ENCODE measurements at places on chromosomes 5 and 9.

DNA sequence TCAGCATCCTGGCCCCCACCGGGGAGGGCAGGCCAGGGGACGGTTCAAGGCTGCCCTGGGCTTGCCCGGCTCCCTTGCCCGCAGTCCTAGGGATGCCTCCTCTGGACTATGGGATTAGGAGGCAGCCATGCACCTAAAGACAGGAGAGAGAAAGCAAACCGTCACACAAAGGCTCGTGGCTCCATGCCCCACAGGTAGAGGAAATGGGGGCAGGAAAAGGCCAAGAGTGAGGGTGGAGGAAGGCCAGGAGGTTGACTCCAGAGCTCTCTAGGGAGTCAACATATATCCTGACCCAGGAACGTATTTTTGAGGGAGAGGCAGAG, 9.7 kb downstream of the MGAT1 start:
- no peak for DNase-seq

DNA sequence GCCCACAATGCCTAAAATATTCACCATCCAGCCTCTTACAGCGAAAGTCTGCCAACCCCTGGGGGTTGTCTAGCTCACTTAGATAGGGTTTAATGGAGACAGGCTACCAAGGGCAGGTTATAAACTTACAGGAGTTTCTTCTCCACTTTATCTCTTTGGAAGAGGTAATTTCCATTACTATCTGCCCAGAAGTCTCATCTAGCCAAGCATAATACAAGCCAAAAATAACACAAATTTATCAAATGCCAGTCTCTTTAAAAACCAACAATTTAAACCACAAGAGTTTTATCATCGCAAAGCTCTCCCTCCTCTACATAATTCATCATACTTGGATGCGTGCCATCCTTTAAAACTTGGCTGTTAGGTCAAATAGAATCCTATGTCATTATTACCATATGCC, 6.2 kb downstream of the RBM22 start:
- DNase-seq: no peak

GRCh38 chr5:80961376-80962281, 1.5 kb downstream of the RASGRF2 start:
- DNase-seq: no peak

DNA sequence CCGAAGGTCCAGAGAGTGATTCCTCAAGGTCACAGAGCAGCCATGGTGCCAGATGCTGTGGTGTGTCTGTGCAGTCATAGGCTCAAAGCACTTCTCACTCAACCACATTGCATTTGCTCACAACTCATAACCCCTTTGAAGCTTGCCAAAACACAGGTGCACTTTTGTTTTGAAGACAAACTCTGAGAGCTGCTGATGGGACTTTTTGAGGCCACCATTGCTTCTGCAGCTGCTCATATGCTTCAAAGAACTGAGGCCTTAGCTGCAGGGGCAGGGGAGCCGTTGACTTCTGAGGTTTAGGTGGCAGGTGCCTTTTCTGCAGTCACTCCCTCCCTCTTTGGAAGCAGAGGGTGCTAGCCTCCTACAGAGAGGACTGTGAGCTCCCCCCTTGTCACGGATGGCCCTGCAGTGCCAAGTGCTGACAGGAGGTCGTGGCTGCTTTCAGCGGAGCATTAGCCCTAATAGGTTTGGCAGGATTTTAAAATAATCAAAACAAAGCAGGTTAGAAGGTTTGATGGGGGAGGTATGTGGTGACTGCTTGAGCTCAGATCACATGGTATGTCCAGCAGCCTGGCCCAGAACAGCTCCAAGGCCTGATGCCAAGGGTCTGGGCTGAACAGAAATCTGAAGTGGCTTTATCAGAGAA, 232.1 kb downstream of the MAN2A1 start:
- DNase-seq: no peak

- no peak for DNase-seq
Observed at GRCh38 chr9:135039916-135040645, 47.4 kb upstream of the OLFM1 start.

DNA sequence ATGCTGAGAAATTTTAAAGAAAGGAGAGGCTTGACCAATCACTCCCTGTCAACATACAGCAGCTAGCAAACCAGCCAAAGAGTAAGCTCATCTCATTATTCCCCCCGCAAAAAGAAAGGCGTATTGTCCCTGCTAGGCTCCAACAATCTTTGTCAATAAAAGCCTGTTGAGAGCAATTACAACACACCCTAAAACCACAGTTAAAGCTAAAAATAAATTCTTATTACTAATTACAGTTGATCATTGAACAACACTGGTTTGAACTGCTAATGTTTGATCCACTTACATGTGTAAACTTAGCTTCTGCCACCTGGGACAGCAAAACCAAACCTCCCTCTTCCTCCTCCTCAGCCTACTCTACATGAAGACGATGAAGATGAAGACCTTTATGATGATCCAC, 151.2 kb downstream of the TSSK1B start:
- no peak for DNase-seq

GRCh38 chr5:66896171-66896570, 300.0 kb downstream of the MAST4 start:
- DNase-seq: no peak

- no peak for DNase-seq
Observed at GRCh38 chr9:75039009-75039408, 10.9 kb upstream of the CARNMT1 start.

GRCh38 chr9:87280421-87280820, 217.2 kb upstream of the DAPK1 start:
- DNase-seq: no peak

DNA sequence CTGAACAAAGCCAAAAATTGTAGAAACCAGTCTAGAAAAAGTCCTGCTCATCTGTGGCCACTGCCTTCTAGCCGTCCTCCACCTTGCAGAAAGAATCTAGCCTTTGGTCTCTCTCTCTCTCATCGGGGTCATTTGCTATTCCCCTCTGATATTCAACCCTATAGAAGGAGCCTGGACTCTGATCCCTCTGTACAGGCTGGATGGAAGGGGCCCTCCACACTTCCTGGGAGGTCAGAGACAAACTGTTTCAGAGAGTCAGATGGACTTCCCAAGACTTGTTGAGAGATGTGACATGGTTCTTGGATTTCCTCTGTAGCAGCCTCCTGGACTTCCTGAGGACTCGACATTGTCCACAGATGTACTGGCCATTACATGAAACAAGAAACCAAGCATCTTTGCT, 85.0 kb upstream of the RUSC2 start:
- DNase-seq: no peak

DNA sequence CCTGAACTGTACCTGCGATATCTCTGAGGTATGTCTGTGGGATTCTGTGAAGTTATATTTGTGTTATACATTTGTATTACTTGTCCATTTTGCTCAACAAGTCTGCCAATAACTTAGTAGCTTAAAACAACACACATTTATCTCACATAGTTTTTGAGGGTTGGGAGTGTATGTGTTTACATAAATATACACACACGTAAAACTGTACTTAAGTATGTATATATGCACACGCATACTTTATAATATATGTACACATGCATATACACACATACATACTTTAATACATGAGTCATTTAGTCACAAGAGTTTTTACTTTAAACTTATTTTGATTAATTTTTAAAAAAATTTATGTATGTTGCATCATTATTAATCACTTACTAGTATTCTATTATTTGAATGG, 205.9 kb upstream of the EDIL3 start:
- no peak for DNase-seq

GRCh38 chr5:113114559-113114958, 138.0 kb downstream of the DCP2 start:
- DNase-seq: no peak

DNA sequence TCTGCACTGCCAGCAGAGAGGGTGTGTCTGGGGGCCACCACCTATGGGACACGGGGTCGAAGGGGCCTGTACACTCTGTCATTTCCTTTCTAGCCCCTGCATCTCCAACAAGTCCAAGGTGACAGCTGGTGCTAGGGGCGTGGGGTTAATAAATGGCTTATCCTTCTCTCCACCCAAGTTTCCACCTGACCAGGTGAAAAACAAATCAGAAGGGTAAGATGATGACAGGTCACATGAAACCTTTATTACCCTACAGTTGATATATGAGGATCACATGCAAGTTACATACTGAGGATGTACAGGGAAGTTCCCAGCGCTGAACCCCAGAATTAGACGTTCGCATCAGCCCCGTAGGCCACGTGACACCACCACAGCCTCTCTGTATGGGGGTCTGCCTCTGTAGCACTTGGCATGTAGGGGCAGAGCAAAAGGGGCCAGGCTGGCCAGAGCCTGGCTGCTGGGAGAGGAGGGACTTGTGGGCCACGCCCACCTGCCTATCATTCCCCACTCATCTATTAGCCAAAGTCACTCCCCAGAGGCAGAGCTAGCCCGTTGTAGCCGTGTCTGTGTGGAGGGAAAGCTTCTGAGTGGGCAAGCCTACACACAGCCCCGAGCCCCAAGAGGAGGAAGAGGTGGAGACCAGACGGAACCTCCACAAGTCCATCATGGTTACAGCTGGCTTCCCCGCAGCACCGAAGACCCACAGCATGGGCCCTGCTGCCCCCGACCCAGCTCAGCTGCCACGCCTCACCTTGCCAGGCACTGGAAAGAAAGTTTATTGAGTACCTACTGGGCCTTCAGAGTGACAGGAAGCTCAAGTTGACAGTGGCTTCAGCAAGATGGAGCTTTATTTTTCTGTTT, 2.2 kb downstream of the TMEM141 start:
- no peak for DNase-seq

- DNase-seq: no peak
Observed at GRCh38 chr9:70484232-70485130, 70.0 kb upstream of the KLF9 start.

DNA sequence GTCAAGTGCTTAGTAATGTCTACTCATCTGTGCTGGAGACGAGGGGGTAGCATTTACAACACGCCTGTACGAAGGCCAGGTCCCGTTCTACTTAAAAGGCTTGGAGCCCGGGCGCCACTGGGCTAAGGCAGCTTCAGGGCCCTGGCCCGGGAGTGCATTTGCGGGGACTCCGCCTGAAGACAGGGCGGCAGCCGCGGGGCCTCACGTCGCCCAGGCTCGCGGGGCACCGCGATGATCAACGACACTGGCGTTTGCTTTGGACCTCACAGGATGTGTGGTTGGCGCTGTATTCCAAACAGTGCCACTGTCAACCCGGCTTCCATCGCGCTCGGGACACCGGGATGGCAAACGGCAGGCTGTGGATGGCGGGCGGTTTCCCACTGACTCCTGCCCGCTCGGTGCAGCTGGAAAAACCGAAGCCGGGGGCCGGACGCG, 1.1 kb upstream of the TENT4A start:
- DNase-seq: peak; percentile 39

- no peak for DNase-seq
Observed at GRCh38 chr9:32011049-32011448, 373.4 kb upstream of the ACO1 start.

- DNase-seq: no peak
Observed at GRCh38 chr9:20728493-20729220, 44.6 kb downstream of the FOCAD start.

- no peak for DNase-seq
Observed at GRCh38 chr5:7412409-7412808, 16.5 kb downstream of the ADCY2 start.

DNA sequence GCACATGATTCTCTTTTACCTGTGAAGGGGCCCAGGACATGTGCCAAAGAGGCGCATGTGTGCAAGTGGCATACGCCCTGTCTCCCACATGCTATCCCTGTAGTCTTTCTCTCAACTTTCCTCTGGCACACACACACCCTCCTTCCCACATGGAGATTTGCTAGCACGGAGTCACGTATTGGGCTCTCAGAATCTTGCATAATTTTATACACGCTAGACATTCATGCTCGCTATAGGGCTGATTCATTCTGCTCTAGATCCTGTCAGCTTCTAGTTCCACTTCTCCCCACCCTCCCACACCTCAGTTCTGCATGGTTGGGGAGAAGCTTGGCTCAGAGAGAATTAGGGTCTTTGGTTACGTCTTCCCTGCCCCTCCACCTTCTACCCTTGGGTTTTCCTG, 72.8 kb downstream of the CD180 start:
- no peak for DNase-seq

- no peak for DNase-seq
Observed at GRCh38 chr9:69085569-69086283, 50.2 kb downstream of the FXN start.

- no peak for DNase-seq
Observed at GRCh38 chr9:118577121-118577520, 792.1 kb downstream of the BRINP1 start.

- no peak for DNase-seq
Observed at GRCh38 chr5:136981936-136982335, 517.2 kb downstream of the SPOCK1 start.

- DNase-seq: no peak
Observed at GRCh38 chr9:33318225-33318624, 27.9 kb downstream of the NFX1 start.

- no peak for DNase-seq
Observed at GRCh38 chr5:135264451-135265440, 134.3 kb downstream of the MACROH2A1 start.

- DNase-seq: no peak
Observed at GRCh38 chr5:178325679-178326373, 93.2 kb upstream of the PHYKPL start.

DNA sequence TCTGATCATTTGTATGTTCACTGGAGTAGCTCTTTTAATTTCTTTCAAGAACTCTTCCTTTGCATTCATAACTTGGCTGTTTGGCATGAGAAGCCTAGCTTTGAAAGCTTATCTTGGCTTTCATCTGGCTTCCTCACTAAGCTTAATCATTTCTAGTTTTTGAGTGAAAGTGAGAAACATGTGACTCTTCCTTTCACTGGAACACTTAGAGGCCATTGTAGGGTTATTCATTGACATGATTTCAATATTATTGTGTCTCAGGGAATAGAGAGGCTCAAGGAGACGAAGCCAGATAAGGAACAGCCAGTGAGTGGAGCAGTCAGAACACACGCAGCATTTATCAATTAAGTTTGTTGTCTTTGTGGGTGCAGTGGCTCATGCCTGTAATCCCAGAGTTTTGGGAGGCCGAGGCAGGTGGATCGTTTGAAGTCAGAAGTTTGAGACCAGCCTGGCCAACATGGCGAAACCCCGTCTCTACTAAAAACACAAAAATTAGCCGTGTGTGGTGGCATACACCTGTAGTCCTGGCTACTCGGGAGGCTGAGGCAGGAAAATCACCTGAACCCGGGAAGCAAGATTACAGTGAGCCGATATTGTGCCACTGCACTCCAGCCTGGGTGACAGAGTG, 98.3 kb downstream of the UGCG start:
- no peak for DNase-seq

GRCh38 chr5:171615705-171616640, 169.6 kb upstream of the SMIM23 start:
- DNase-seq: no peak

GRCh38 chr5:1185629-1186350, 15.6 kb upstream of the SLC6A19 start:
- DNase-seq: no peak

DNA sequence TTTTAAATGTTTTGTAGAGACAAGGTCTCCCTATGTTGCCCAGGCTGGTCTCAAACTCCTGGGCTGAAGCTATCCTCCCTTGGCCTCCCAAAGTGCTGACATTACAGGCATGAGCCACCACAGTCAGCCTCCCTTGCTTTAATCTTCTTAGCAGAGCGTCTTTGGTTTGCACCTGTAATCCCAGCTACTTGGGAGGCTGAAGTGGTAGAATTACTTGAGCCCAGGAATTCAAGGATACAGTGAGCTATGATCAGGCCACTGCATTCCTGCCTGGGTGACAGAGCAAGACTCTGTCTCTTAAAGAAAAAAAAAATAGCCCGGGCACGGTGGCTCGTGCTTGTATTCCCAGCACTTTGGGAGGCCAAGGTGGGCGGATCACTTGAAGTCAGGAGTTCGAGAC, 27.8 kb downstream of the UBE2D2 start:
- DNase-seq: no peak

GRCh38 chr5:119049824-119050449, 20.9 kb upstream of the DMXL1 start:
- no peak for DNase-seq

Measured in activated gamma-delta T cell (primary cell).